ENCODE measurements at places on chromosomes 4 and X.

DNA sequence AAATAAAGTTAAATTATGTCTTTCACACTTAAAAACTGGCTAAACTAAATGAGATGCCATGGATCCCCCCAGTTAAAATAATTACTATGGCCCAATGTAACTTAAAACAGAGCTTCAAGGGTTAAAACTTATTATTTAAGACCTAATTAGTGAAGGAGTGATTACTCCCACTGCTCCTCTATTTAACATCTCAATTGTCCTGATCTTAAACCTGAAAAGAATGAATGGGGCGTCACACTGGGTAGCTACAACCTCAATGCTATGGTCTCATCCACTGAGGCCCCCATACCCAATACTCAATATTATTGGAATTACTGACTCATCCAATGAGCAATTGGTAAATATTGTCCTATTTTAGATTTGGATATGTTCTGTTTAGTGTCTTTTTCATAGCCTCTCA is 21.1 kb upstream of the TMEM255A start:
- H3K36me3 ChIP-seq, result no peaks in the 10 kb centered on the region
- H3K4me1 ChIP-seq, result no peaks in the 10 kb centered on the region
- no peaks in the 10 kb centered on the region for H3K27me3 ChIP-seq
- H3K27ac ChIP-seq, result no peak overlapping the region

- H3K36me3 ChIP-seq, result no peaks in the 10 kb centered on the region
- no peak overlapping the region for H3K4me3 ChIP-seq
- peak overlapping the region; percentile 72 for H3K27ac ChIP-seq
- peaks cover 4% of the 10 kb centered on the region for H3K4me1 ChIP-seq
- H3K27me3 ChIP-seq, result no peaks in the 10 kb centered on the region
These were observed 711.0 kb downstream of the C4orf33 start for GRCh38 chr4:129806986-129807385.

- no peak overlapping the region for H3K27ac ChIP-seq
- no peaks in the 10 kb centered on the region for H3K27me3 ChIP-seq
- H3K4me3 ChIP-seq, result no peak overlapping the region
- DNase-seq, result peak; percentile 44
- H3K36me3 ChIP-seq, result no peaks in the 10 kb centered on the region
These were observed 56.3 kb downstream of the ZAR1 start for GRCh38 chr4:48546336-48546735.

GRCh38 chrX:68659786-68660185 is 12.3 kb downstream of the STARD8 start:
- no peaks in the 10 kb centered on the region for H3K36me3 ChIP-seq
- DNase-seq, result no peak
- no peaks in the 10 kb centered on the region for H3K27me3 ChIP-seq
- no peak overlapping the region for H3K27ac ChIP-seq

DNA sequence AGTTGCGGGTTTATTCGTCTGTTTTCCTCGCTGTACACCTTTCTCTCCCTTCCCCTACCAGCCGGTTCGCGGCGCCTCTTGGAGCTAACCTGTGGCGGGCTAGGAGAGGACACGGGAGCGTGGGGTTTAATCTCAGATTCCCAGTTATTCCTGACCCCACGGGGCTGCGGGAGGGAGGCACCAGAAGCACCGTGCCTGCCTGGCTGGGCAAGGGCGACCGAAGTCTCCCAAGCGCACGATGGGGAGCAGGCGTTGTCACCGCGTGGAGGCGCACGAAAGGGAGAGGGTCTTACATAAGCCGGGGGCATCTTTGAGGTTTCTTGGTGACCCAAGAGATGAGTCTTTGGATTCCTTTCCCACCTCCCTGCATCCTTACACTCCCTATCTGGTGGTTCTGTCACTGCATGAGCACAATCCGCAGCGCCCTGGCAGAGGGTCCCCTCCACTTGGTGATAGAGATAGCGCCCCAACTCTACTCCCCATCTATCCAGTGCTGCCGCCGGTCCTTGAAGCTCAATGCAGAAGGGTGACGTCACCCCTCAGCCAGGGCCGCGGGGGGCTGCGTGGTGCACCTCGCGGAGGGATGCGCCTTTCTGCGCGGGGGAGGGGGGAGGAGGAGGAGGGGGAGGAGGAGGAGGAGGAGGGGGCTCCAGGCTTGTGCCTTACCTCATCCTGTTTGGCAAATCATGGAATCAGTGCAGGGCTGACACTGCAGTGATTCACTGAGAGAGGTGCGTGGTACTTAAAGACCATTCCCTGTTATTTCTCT is 793 bp downstream of the TSPAN7 start:
- no peaks in the 10 kb centered on the region for H3K4me1 ChIP-seq
- H3K36me3 ChIP-seq, result no peaks in the 10 kb centered on the region
- peak overlapping the region; percentile 52 for H3K4me3 ChIP-seq
- no peak overlapping the region for H3K27ac ChIP-seq
- no peaks in the 10 kb centered on the region for H3K27me3 ChIP-seq

- H3K4me3 ChIP-seq, result no peak overlapping the region
- no peak for DNase-seq
- H3K27me3 ChIP-seq, result no peaks in the 10 kb centered on the region
- H3K36me3 ChIP-seq, result no peaks in the 10 kb centered on the region
These were observed 148.4 kb upstream of the ITM2A start for GRCh38 chrX:79515529-79515928.

DNA sequence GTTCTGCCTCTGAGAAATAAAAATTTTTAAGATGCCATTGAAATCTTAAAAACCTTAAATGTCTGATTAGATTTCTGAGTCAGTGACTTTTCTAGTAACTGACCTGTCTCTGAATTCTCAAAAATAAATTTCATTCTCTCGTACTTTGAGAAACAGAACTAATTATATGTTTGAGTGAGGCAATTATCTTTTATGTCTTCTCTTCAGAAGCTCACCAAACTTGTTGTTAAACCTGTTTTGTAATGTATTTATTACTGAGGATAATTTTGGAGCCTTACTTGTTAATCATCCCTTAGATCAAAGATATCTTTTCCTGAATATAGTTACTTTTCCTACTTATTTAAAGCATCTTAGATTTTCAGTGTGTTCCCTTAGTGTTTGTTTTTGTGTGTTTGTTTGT is 64.5 kb upstream of the MMAA start:
- no peak overlapping the region for H3K4me3 ChIP-seq
- no peaks in the 10 kb centered on the region for H3K36me3 ChIP-seq
- H3K4me1 ChIP-seq, result no peaks in the 10 kb centered on the region
- DNase-seq, result no peak

- peak overlapping the region; percentile 90 for H3K27ac ChIP-seq
- peaks cover 5% of the 10 kb centered on the region for H3K4me1 ChIP-seq
- no peaks in the 10 kb centered on the region for H3K27me3 ChIP-seq
- DNase-seq, result no peak
- peak overlapping the region; percentile 3 for H3K4me3 ChIP-seq
These were observed 617 bp upstream of the PDHA1 start for GRCh38 chrX:19343085-19343534.

DNA sequence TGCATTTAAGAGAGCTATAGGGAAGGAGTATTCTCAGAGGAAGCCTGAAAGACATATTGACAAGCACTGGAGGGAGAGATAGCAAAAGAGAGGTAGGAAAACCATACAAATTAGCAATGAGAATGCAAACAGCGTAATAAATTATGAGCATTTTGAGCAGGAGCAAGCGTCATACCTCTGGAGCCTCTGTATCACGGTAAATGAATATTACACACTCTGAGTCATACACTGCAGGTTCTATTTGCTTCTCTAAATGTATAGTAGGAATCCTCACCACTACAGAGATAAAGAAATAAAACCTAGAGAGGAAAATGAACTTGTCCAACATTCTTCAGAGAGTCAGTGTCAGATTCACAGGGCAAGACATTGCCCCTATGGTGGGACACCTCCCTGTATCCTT is 46.4 kb upstream of the GABRE start:
- no peaks in the 10 kb centered on the region for H3K36me3 ChIP-seq
- no peaks in the 10 kb centered on the region for H3K4me1 ChIP-seq
- no peak overlapping the region for H3K27ac ChIP-seq
- H3K4me3 ChIP-seq, result no peak overlapping the region

- H3K36me3 ChIP-seq, result no peaks in the 10 kb centered on the region
- H3K4me3 ChIP-seq, result no peak overlapping the region
- H3K27ac ChIP-seq, result no peak overlapping the region
These were observed 162.2 kb downstream of the PCDH19 start for GRCh38 chrX:100247826-100248225.

GRCh38 chr4:128322986-128323385 is 35.4 kb upstream of the PGRMC2 start:
- H3K27me3 ChIP-seq, result no peaks in the 10 kb centered on the region
- no peaks in the 10 kb centered on the region for H3K36me3 ChIP-seq
- peaks cover 13% of the 10 kb centered on the region for H3K4me1 ChIP-seq

GRCh38 chrX:1323315-1323714 is 13.3 kb upstream of the IL3RA start:
- H3K36me3 ChIP-seq, result no peaks in the 10 kb centered on the region
- no peaks in the 10 kb centered on the region for H3K4me1 ChIP-seq
- DNase-seq, result peak; percentile 58
- no peak overlapping the region for H3K4me3 ChIP-seq
- H3K27ac ChIP-seq, result no peak overlapping the region

DNA sequence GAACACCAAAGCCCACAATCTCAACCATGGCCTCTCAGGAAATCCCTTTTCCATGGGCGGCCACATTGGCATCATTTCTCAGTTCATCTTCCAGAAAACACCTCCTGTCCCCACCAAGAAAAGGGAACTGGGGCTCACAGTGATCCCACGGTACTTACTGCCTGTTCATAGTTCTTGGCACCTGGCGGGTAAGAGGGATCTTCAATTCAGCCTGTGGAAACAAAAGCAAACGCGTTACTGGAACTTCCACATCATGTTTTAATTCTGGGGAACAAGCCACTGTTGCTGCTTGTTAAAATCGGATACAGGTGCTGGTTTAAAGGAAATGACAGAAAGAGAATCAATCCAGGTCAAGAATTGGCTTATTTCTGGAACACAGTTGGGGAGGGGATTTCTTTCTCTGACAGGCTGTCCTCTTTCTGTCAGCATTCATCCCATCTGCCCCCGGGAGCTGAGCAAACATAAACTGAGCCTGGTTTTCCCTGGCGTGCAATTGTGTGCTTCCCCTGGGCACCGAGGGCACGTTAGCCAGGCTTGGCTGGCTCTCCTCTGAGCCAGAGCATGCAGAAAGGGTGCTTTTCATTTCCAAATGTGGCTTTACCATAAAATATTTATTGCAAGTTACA is 16.8 kb downstream of the CLNK start:
- no peaks in the 10 kb centered on the region for H3K4me1 ChIP-seq
- H3K4me3 ChIP-seq, result no peak overlapping the region
- no peak overlapping the region for H3K27ac ChIP-seq
- no peaks in the 10 kb centered on the region for H3K36me3 ChIP-seq

GRCh38 chr4:101784957-101785356 is 5.6 kb upstream of the BANK1 start:
- no peaks in the 10 kb centered on the region for H3K27me3 ChIP-seq
- no peak overlapping the region for H3K27ac ChIP-seq
- H3K4me1 ChIP-seq, result no peaks in the 10 kb centered on the region
- DNase-seq, result no peak

- H3K27ac ChIP-seq, result peak within 1 kb of the TSS; percentile 34
- peaks cover 8% of the 10 kb centered on the region for H3K27me3 ChIP-seq
- no peaks in the 10 kb centered on the region for H3K36me3 ChIP-seq
These were observed at the start of gene RAB33A for GRCh38 chrX:130171446-130172126. RAB33A (plus strand) TSS chrX:130171962; CDS start chrX:130172063, 101 bp downstream.

- no peak overlapping the region for H3K27ac ChIP-seq
- no peak for DNase-seq
- no peak overlapping the region for H3K4me3 ChIP-seq
- H3K27me3 ChIP-seq, result no peaks in the 10 kb centered on the region
These were observed 112.4 kb downstream of the BMPR1B start for GRCh38 chr4:94870146-94870545.

DNA sequence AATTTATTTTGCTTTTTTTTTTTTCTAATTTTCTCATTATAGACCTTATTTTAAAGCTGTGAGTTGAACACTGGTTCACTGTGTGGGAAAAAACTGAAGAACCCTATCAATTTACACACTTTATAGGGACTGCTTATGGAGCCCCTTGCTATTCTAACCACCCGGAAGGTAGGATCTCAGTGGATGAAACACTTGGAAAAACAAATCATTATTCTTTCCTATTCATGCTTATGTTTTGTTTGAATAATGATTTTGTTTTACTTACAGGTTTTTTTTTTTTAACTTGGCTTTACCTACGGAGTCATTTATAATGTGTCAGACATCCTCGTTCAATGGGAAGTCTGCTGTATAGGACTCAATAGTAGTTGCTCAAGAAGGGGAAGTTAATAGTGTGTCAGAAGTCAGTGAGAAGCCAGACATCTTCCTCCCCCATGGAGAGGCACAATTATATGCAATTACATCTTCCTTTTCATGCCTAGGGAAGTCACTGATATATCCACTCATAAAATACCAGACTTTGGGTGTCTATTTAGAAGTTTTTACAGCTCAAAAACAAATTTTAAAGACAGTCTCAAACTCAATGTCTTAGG is 113.2 kb downstream of the ARSF start:
- DNase-seq, result no peak
- no peaks in the 10 kb centered on the region for H3K36me3 ChIP-seq
- H3K4me1 ChIP-seq, result no peaks in the 10 kb centered on the region

GRCh38 chrX:44225667-44226066 is 117.8 kb downstream of the EFHC2 start:
- H3K27me3 ChIP-seq, result no peaks in the 10 kb centered on the region
- H3K27ac ChIP-seq, result no peak overlapping the region
- H3K4me1 ChIP-seq, result peaks cover 5% of the 10 kb centered on the region
- DNase-seq, result no peak

DNA sequence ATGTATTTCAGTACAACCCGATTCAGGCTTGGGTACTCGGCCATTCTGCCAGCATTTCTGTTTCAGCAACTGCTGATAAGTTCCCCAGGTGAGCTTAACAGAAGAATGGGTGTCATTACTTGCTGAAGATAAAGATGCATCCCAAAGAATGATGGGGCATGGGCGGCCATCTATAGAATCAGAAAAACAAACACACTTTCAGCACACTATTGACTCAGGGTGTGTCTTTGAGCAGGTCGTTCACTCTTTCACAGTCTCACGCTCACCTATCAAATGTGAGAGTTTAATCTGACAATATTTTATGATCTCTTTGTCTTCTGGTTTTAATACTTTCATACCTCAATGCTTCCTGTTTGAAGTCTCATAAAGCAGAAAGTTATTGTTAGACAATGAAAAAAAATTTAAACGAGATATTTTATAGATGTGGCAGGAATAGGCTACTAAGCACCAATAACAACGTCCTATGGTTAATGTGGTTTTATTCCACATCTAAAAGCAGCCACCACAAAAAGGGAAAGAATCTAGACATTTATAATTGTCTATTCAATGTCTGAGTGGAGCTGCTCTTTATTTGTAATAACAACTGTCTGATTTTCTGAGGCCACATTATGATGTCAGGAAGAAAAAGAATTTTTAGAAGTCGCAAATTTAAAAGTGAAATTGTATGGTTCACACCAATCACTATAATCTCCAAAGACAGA is 17.0 kb downstream of the GASK1B start:
- H3K27me3 ChIP-seq, result no peaks in the 10 kb centered on the region
- no peak overlapping the region for H3K4me3 ChIP-seq
- peaks cover 35% of the 10 kb centered on the region for H3K4me1 ChIP-seq
- H3K36me3 ChIP-seq, result no peaks in the 10 kb centered on the region
- H3K27ac ChIP-seq, result peak overlapping the region; percentile 80

- no peaks in the 10 kb centered on the region for H3K36me3 ChIP-seq
- H3K27ac ChIP-seq, result peak overlapping the region; percentile 72
- H3K27me3 ChIP-seq, result no peaks in the 10 kb centered on the region
These were observed 27.6 kb downstream of the TBC1D14 start for GRCh38 chr4:6937201-6937600.

- no peak for DNase-seq
- H3K27me3 ChIP-seq, result no peaks in the 10 kb centered on the region
- no peak overlapping the region for H3K4me3 ChIP-seq
- H3K27ac ChIP-seq, result no peak overlapping the region
- H3K36me3 ChIP-seq, result no peaks in the 10 kb centered on the region
- H3K4me1 ChIP-seq, result peaks cover 12% of the 10 kb centered on the region
These were observed 40.7 kb upstream of the ANK2 start for GRCh38 chr4:113008716-113009115.

Data from hepatocyte (in vitro differentiated cells).